ENCODE measurements at places on chromosomes 1 and 21.

DNA sequence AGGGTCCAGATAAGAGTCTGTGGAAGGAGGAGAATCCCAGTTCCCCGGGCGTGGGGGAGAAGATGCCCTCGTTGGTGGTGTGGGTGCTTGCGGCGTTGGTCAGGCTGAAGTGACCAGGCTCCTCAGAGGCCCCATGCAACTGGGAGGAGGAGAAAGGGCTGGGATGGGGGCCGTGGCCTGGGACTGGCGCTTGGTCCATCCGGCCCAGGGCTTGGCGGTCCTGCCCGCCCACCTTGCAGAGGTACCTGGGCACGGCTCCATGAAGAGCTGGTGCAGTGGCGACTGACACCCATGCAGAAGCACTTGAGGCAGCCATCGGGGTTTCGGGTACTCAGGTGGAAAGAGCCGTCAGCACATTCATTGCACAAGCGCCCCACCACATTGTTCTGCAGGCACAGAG, 60.8 kb downstream of the HSPG2 start:
- DNase-seq: no peak

DNA sequence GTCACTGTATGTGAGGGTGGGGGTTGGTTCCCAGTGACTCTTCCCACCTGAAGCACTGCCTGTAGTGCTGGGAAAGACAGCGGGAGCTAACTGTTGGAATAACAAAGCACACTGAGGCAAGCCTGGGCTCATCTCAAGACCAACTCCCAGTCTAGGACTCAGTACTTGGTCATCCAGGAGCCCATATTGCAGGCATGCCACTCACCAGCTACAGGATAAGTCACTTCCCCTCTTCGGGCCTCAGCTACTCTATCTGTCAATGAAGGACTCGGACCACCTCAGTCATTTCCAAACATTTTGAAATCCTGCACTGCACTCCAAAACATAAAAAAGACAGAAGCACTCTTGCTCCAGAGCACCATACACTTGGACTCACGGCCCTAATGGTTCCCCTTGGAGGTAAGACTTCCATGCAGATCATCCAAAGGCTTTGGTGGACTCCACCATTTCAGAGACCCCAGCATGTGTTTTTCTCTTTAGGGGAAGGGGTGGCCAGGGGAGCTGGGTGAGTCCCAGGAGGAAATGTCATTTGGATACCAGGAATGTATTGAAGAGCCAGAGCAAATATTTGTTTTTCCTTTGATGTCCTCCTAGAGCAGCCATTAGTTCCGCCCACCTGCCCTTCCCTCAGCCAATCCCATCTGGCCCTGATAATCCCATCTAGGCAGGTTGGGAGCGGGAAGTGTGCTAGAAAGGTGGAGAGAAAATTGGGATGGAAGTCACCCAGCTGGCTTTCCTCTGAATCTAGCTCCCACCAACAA, 3.1 kb downstream of the NUAK2 start:
- no peak for DNase-seq

- no peak for DNase-seq
These were observed 429.4 kb upstream of the PTBP2 start for GRCh38 chr1:96292141-96292540.

- DNase-seq: no peak
These were observed at the start of gene ETNK2 for GRCh38 chr1:204151552-204152309. Gene ETNK2 (minus strand): TSS chr1:204152044. CDS start chr1:204151852, 192 bp downstream.

DNA sequence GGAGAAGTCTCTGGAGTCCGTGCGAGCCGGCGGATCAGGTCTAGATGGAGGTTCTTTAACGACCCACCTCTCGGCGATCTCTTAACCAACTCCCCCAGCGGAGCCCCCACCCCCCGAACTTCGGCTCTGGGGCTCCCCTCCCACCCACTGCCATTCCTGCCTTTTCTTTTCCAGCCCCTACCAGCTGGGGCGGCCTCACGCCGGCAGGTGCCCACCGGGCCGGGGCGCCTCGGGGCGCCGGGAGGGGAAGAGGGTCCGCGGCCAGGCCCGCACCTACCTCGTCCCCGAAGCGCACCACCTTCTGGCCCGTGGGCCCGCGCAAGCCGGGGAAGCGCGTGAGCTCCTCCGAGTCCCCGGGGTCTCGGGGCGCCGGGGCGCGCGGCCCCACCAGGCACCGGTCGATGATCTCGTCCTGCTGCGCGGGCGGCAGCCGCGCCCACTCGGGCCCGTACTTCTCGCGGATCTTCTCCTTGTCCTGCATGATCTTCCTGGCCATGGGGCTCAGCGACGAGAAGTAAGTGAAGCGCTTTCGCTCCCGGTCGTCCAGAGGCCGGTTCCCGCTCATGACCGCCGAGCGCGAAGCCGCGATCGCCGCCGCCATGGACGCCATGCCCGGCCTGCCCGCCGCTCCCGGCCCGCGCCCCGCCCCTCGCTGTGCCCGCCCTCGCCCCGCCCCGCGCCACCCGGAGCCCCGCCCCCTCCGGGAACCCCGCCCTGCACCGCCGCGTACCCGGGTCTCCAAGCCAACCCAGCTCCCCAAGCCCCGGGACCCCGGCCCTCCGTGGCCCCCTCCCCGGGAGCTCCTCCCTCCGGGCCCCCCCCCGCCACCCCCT, at the start of gene C1orf198:
C1orf198 (minus strand) TSS at position 619 of the 833 bp plus-strand sequence; CDS start at position 610, 9 bp downstream.
- peak; percentile 7 for DNase-seq

DNA sequence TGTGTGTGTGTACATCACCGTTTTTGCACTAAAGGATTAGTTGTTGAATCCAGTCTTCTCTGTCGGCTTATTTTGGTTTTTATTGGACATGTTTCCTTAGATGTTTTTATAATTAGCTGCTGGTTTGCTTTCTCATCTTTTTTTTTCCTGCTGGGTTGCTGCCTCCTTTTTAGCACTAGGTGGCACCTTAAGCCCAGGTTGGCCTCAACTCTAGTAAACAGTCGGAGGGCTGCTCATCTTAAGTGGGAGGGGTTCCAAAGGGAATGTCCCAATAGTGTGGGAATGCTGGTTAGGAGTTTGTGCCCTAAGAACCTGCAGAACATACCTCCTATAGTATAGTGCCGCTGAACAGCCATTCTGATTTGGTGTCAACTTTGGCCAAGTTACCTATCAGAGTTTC, 570.1 kb upstream of the CXADR start:
- peak; percentile 12 for DNase-seq

DNA sequence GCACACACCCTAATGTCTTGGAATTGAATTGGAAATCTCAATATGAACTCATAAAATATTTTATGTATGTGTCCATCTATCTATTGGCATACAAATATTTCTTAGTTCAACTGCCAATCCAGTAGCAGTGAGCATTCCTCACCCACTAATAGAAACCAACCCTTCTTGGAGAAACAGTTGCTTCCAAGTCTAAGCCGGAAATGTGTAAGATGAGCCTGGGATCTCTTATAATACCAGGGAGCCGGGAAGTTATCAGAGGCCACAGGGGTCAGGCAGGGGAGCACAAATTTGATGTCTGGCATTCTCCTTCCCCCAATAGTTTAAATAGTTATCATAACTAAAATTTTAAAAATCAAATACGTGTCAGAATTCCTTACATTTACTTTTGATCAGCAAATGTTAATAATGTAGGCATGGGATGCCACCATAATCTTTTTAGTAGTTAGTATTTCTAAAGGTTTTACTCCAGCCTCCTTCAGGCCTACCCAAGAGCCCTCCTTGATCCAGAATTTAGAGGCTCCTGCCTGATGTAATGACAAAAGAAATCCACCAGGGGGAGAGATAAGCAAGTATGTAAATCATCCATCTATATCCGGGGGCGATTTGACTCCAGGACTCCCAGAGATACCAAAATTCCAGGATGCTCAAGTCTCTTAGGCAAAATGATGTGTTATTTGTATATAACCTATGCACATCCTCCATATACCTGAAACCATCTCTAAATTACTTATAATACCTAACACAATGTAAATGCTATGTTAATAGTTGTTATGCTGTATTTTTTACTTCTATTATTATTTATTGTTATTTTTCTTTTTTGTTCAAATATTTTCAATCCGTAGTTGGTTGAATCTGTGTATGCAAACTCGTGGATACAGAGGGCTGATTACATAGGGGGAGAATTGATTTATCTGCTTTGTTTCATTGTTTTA, 218.7 kb upstream of the COA6 start:
- DNase-seq: peak; percentile 46

GRCh38 chr1:89938171-89939055, 56.5 kb upstream of the ZNF326 start:
- no peak for DNase-seq

DNA sequence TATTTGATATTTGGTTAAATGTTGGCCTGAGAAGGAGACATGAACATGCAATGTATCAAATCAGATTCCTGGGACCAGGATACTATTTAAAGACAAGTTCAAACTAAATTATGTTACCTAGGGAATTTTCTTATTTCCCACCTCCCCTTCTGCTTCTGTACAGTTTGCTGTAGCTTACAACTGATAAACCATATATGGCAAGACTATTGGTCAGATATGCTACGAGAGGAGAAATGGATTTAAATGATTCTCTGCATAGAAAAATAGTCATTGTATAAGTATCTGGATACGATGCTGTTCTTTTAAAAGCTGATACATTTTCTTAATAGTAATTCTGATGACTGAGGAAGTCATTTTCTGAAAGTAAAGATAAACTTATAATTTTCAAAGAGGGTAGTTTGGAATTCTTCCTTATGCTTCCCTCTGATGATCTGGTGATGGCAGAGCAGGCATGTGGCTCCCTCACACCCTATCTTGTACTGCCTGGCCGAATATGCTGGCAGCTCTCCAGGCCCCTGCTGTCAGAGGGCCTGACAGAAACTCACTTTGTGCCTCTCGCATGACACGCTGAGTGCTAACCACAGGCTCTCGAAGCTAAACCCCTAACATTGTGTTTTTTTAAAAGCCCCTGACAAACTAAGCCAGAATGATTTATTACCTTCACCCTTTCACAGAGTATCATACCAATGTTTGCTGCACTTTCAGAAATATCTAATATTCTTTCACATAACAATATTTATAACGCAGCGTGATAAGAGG, 19.4 kb downstream of the RRP15 start:
- no peak for DNase-seq

GRCh38 chr1:54701066-54701465, 14.6 kb upstream of the TTC4 start:
- no peak for DNase-seq

GRCh38 chr1:156438278-156438987, 62.1 kb downstream of the MEF2D start:
- no peak for DNase-seq

GRCh38 chr1:159951551-159951950, 2.5 kb downstream of the SLAMF9 start:
- DNase-seq: no peak

GRCh38 chr1:185008838-185009237, 34.5 kb upstream of the NIBAN1 start:
- no peak for DNase-seq

DNA sequence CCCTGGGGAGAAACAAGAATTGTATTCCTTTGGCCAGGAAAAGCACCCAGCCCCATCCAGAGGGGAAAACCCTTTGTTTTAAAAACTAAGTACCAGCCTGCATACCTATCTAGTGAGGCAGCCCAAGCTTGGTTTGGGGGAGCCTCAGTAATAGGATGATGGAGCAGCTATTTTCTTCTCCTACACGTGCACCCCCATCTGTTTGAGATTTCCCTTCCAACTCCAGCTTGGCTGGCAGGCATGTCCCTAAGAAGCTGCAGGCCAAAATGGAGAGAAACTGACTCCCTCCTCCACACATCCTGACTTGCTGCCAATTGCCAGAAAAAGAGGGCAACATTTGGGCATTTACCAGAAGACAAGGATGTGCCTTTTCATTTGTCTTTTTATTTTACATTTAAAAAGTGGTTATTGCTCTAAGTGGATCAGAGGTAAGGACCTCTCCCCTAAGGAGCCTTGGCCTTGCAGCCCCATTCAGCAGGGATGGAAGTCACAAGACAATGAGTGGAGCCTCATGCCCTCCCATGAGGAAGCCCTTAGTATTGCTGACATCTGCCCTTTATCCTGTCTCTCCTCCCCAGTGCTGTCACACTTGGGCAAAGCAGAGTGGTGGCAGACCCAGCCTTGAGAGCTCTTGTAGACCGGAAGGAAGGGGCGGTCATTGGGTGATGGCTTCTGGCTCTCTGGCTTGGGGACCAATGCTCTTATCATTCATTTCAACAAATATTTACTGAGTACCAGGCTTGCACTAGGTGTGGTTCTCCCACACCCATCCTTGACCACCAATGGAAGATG, 8.6 kb downstream of the FNDC5 start:
- peak; percentile 74 for DNase-seq

DNA sequence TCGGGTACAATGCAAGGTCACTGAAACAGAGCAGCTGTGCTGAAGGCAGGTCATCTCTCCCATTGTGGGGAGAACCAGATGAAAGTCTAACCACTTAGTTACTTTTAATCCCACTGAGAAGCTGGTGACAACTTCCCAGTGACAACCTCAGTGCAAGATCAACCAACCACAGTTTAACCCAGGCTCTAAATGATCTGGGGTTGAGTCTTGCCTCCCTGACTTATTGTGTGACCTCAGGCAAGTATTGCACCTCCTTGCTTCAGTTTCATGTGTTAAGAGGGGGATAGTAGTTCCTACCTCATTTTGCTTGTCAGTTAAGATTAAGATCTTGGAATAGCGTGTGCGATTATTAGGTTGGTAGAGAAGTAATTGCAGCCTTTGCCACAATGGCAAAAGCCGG, 3.2 kb downstream of the ZP4 start:
- no peak for DNase-seq

DNA sequence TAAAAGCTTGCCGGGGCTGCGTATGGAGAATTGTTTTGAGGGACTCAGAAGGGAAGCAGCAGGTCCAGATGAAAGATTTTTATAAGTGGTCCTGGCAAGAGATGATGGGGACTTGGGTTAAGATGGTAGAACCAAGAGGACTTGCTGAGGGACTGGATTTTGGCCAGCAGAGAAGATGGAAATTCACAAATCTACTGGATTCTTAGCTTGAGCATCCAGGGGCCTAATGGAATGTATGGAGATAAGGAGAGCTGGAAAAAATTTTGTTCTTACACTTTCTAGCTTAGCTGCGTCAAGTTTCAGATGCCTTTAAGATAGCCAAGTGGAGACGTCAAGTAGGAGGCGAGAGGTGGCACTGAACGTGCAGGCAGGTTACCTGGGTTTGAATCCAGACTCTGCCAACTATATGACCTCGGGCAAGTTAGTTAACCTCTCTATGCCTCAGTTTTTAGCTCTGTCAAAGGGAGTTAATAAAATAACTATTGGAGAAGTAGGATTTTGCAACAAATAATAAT, 3.4 kb upstream of the RBP7 start:
- no peak for DNase-seq

DNA sequence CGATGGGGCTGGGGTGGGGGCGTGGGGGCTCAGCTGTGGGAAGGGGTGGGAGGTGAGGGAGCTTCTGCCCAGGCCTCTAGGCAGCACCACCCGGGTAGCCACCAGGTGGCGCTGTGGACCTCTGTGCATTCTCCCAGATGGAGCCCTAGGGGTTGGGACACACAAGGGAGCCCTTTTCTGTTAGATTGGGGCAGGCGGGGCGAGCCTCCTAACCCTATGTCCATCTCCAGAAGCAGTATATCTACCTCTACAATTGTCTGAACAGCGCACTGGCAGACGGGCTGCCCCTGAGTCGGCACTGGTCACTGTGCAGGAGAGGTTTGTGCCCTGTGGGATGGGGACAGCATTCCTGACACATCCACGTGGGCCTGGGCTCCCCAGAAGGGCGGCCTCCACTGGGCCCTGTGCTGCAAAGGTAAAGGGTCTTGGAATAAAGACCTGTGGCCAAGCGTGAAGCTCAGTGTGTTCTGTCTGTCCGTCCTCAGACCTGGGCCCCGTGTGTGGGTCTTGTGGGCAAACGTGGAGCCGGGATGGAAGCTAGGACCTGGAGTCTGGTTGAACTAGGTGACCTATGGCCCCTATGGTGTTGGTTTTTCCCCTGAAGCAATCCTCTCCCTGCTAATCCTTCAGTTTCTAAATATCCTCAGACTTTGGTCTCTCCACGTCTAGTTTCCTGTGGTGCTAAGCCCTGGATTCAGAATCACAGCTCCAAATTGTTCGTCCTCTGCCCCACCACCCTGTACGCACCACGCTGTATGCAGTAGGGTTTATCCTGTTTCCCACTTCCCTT, 4.4 kb upstream of the LGR6 start:
- DNase-seq: peak; percentile 36

Measured in NCI-H226 (cell line).